Mononuclear cell (primary cell): ENCODE measurements at places on chromosomes 3 and 15. TPM values are rescaled to one million over a fixed set of nuclear protein-coding genes. Genes with fewer than 3 reads are reported as not detected.

FBXW12 gene
- total RNA-seq = not detected

MOBP gene
- total RNA-seq = 0.10 TPM

RPS17 gene
- total RNA-seq = 2,519 TPM

ADPRH gene
- 4.5 TPM for total RNA-seq

GOLGA8T gene
- not detected for total RNA-seq

PML gene
- 23.1 TPM for total RNA-seq

CFAP161 gene
- total RNA-seq = 3.7 TPM

DPPA2 gene
- not detected for total RNA-seq

TRAIP gene
- total RNA-seq = 3.3 TPM

DUSP7 gene
- total RNA-seq = 7.0 TPM

GP5 gene
- total RNA-seq = 3.8 TPM

SKOR1 gene
- total RNA-seq = 1.9 TPM

FANCD2OS gene
- not detected for total RNA-seq

SLC22A13 gene
- not detected for total RNA-seq

ACSBG1 gene
- 0.52 TPM for total RNA-seq

DLL4 gene
- not detected for total RNA-seq

HIGD2B gene
- 0.63 TPM for total RNA-seq

SI gene
- not detected for total RNA-seq

TGM4 gene
- total RNA-seq = not detected

LNP1 gene
- 1.7 TPM for total RNA-seq

IREB2 gene
- 68.1 TPM for total RNA-seq

PLA2G4D gene
- not detected for total RNA-seq

HHATL gene
- total RNA-seq = not detected

ZNF501 gene
- 0.21 TPM for total RNA-seq

XCR1 gene
- 1.0 TPM for total RNA-seq

CHRM5 gene
- total RNA-seq = not detected

ZNF80 gene
- 1.2 TPM for total RNA-seq

GOLGA8G gene
- not detected for total RNA-seq

ANKRD63 gene
- total RNA-seq = not detected

LINGO1 gene
- total RNA-seq = not detected

CPNE4 gene
- total RNA-seq = 0.10 TPM

PTX3 gene
- total RNA-seq = 39.7 TPM

SAMD7 gene
- not detected for total RNA-seq

LRRN1 gene
- 1.3 TPM for total RNA-seq

IGDCC3 gene
- not detected for total RNA-seq

GHSR gene
- not detected for total RNA-seq

LRRC3B gene
- total RNA-seq = 0.10 TPM

MEGF11 gene
- total RNA-seq = not detected

WDR93 gene
- total RNA-seq = not detected
